ENCODE measurements at places on chromosomes 3 and 15.

DNA sequence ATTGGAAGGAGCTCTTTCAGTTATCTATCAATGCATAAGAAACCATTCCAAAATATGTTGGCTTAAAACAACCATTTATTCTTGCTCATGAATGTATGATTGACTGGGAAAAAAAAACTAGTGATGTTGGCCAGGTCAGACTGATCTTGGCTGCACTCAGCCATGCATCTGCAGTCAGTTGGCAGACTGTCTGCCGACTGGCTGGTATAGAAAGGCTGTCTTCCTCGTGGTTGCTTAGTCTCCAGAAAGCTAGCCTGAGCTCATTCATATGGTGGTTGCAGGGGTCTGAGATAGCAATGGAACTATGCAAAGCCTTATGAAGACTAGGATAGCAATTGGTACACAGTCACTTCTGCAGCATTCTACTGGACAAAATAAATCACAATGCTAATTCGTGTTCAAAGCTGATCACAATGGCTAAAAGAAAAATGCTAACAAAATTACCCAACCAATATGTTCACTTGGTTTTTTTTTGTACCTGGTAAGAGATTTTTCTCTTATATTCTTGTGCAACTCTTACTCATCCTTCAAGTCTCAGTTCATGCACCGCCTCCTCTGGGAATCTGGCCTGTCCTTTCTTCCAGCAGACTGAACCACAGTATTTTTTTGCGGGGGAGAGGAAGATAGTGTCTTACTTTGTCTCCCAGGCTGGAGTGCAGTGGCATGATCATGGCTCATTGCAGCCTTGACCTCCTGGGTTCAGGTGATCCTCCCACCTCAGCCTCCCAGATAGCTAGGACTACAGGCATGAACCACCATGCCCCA, 126.8 kb downstream of the KCNAB1 start:
- DNase-seq: no peak

DNA sequence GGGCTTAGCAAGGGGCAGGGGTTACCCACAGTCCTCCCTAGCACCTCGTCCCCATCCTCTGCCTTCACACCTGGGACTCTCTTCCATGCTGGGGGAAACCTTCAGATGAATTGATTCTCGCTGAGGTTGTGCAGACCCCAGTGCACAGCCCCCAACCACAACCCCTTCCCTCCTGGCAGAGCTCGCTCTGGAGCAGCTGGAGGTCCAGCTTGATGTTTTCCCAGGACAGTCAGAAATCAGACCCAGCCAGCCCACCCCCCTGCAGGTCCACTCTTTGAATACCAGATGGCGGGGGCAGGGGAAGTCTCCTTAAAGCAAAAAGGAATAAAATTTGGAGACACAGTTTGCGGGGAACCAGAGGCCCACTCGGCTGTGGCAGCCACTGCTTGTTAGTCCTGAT, 234.4 kb downstream of the XXYLT1 start:
- DNase-seq: no peak

DNA sequence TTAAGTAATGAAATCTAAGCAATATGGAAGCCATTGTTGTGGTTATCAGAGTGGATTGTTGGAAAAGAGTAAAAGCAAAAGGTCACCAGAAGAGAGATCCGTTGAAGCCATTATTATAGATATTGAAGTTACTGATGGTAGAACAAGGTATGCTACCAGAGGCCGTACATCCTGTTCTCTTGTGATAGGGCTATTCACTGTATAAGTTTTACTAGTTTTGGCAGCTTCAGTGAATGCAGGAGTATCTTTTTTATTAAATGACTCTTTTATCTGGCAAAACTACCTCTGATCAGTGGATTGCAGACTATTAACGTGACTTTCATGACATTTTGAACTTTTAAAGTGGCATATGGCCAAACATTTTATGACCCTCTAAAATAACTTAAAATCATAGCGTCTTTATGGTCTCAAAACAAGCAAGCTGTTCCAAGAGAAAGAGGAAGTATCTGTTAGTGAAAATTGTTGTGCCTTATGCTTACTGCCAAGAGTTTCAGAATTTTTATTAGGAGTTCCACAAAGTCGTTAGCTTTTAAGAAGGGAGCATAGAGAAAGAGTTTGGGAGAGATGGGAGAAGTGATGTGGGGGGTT, 102.9 kb downstream of the LRRC49 start:
- DNase-seq: no peak

DNA sequence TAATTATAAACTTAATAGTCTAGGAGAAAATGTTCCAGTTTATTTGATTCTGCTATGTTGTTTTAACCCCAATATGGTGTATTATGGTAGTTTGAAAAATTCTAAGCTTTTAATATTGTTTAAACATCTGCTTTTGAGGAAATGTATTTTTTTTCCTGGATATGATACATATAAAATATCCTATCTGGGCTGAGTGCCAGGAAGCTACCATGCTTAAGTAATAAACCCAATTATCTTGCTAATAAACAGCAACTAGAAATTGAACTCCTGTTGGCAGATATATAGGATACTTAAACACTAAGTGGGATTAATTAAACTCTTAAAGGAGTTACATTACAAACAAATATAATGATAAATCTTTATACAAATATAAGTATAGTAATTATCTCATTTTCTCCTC, 293.7 kb upstream of the GRM7 start:
- DNase-seq: no peak

DNA sequence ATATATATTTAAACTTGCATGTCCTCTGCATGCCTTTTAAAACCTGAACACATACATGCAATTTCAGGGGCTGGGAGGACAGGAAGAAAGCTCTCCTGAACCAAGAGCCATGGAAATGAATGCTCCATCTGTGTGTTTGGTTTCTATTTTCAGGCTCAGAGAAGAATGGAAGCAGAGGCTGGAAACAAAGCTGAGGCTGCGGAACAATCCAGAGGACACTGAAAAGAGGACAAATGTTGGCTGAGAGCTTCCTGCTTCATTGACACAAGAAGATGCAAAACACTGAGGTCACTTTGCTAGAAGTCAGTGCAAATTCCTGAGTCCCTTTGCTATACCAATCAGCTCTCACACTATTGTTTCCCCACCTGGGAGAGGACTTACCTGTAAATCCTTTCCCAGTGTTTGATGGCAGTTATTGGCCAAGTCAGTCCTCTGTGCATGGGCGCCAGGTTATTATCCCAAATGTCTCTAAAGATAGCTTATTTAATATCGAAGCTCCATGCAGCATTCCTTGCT, 12.7 kb downstream of the FAM240A start:
- no peak for DNase-seq

DNA sequence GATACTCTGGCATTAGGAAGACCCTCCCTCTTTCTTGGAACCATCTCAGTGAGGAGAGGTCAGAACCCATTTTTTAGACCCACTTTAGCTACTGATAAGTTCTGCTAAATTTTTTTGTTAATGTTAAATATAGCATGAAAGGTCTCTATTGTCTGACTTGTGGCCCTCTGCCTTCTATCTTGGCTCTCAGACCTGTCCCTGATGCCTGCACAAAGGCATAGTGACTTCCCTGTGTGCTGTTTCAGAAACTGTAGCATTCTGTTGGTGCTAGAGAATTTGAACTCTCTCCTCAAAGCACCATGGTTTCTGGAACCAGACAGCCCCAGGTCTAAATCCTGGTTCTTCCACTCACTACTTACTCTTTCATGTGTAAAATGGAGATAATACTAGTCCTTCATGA, 15.4 kb downstream of the MAPKBP1 start:
- DNase-seq: no peak

DNA sequence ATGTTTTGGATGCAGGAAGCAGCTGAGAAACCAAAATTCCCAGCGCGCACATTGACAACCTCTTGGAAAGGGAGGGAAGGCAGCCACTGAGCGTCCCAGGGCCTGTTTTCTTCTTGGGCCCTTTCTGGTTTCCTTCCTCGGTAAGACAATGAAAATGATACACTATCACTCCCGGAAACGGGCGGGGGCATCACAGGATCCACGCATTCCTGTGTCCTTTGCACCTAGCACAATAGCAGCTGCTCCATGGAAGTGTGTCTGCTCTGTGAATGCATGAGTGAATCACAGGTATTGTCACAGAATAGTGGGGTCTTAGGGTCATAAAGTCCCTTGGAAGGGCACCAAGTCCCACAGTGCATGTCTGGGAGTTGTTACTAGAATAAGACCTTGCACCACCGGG, 6.3 kb upstream of the ITPKA start:
- no peak for DNase-seq

DNA sequence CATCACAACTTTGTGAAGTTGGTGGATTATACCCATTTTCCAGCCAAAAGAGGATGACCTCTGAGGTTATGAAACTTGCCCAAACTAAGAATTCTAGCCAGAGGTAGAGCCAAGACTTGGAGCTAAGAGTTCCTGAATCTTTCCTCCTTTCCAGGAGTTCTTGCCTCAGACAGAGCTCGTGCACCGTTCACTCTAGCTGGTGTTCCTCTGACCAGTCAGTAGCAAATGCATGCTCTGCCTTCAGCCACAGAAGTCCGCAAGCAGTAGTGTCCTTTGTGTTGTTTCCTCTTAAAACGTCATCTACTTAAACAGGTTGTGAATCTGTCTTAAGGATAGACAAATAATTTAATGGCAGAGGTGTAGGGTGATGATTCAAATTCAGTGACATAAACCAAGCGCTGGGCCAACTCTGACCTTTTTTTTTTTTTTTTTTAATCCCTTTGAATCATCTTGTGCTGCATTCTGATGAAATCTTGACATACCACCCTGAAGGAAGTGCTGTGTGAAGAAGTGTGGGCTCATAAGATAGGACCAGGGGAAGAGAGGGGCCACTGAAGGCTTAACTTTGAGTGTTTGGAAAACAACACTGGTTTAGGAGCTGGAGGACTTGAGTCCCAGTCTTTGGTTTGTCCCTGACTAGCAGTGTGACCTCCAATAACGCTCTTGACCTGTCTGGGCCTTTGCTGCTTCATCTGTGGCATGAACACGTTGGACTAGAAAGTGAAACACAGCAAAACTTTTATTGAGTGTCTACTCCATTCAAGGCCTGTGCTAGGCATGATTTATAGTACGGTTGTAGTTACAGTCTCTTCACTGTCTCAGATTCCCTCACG, 53.4 kb downstream of the ITPR1 start:
- no peak for DNase-seq

GRCh38 chr15:60647246-60647645, 168.3 kb upstream of the ICE2 start:
- DNase-seq: no peak

- DNase-seq: no peak
Observed at GRCh38 chr15:64245405-64245804, 82.6 kb upstream of the PPIB start.

- DNase-seq: no peak
Observed at GRCh38 chr15:55959744-55960447, 33.5 kb downstream of the NEDD4 start.

DNA sequence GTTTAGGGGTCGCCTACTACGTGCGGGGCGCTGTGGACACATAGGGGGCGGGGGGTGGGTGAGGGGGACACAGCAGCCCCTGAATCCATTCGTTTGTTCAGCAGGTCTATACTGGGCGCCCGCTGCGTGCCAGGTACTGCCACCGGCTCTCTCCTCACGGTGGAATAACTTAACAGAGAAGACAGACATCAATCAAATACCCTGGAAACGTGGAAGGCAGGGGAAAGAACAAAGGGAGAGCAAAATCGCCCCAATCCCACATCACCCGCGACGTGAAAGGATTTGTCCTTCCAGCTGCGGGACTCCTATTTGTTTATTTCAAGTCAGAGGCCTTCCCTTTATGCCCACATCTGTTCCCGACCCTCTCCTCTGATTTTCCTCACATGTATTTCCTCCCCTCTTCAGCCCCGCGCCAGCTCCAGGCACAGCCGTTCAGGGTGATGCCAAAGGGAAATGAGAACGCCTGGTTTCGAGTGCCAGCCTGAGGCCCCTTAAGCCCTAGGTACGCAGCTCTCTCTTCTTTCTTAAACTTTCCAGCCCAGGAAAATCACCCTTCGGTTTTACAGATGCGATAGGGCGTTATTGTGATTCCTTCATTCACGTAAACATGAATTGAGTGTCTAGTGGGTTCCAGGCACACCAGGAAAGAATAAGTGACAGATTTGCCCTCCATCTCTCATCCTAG, 726 bp upstream of the PROK2 start:
- no peak for DNase-seq

GRCh38 chr3:2096216-2096615, 2.5 kb upstream of the CNTN4 start:
- no peak for DNase-seq

DNA sequence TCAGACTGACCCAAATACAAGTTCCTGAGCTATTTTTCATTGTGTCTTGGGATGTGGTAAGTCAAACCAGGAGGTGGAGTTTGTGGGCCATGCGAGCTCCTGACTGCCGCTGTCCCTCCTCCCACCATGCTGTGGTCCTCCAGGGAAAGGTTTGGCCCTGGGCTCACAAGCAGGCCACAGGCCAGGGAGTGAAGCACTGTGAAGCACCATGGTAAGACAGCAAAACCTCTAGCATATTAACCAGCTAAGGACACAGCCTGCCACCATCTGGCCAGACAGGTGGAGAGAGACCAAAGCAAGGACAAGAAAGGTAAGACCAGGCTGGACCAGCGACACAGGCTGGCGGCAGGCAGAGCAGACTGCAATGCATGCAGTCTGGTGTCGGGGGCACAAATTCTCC, 15.3 kb downstream of the RAB43 start:
- DNase-seq: no peak

GRCh38 chr3:14401692-14402303, 608 bp upstream of the SLC6A6 start:
- no peak for DNase-seq

GRCh38 chr3:177968891-177969290, 567.3 kb upstream of the KCNMB2 start:
- DNase-seq: no peak

DNA sequence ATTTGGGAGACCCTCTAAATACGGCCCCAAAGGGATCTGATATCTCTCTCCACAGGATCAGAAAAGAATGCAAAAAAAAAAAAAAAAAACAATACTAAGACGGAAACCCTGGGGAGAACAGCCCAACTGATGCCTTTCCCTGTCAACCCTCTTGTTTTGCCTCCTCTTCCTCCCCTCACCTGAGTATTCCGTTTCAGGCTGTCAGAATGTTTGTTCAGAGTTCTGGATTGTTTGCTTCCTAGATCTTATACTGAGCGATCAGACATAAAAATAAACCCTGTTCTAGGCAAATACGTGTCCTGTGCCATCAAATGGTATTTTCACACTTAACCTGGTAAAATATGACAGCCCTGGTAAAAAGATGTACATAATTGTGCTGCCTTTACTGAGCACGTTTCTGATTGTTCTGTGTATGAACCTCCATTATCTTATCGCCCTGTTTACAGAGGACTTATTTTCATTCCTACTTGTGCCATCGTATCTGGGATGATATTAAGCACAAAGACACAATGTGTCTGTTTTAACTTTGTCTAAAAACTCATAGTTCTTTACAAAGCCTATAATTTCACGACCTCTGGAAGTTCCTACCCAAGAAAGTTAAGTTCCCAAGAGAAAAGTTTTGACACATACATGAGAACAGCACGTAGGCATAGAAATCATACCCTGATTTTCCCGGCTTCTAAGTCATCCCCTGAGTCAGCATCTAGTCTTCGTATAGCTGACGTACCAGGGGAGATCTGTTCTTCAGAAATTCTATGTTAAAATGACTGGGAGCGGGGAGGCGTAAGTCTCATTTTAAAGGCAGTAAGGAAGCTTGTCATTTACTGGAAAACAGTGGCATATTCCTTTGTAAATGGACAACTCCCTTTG, 856 bp downstream of the ZBTB38 start:
- DNase-seq: peak; percentile 74

- no peak for DNase-seq
Observed at GRCh38 chr3:129610276-129610675, 3.8 kb upstream of the PLXND1 start.

- DNase-seq: no peak
Observed at GRCh38 chr3:123805504-123805903, 78.6 kb downstream of the MYLK start.

GRCh38 chr15:69145149-69145693, 15.2 kb upstream of the GLCE start:
- DNase-seq: no peak

- DNase-seq: no peak
Observed at GRCh38 chr3:15952543-15953175, 154.9 kb upstream of the ANKRD28 start.

All from Daoy (cell line).